ENCODE measurements at places on chromosomes 2 and 18. TPM values are rescaled to one million over a fixed set of nuclear protein-coding genes. Genes with fewer than 3 reads are reported as not detected.

Gene FBLN7
- total RNA-seq, result 9.6 TPM

Gene ANO7
- not detected for total RNA-seq

Gene LYPD1
- not detected for total RNA-seq

Gene PRKAG3
- total RNA-seq, result not detected

- no peaks in the 10 kb centered on the region for H3K36me3 ChIP-seq
- H3K4me3 ChIP-seq, result no peak overlapping the region
- H3K27ac ChIP-seq, result no peak overlapping the region
- H3K4me1 ChIP-seq, result no peaks in the 10 kb centered on the region
- DNase-seq, result no peak
These were observed 221.0 kb downstream of the SLC8A1 start for GRCh38 chr2:40230707-40231432.

DNA sequence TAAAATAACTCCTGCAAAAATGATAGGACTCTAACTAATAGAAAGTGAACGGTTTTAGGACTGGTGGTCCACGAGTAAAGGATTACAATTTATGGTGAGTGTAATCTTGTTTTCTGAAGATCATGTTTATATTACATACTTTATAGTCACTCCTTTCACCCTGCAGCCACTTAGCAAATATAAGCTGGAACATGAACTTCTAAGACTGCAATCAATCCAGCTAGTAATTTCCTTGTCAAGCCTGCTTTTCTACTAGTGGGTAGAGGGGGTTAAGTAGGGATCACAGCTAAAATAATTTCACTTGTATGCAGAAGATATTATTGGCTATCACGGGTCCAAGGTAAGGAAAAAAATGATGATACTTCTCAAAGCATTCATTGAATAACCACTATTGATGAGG is 125.5 kb upstream of the NETO1 start:
- no peak overlapping the region for H3K27ac ChIP-seq
- H3K36me3 ChIP-seq, result no peaks in the 10 kb centered on the region
- no peaks in the 10 kb centered on the region for H3K4me1 ChIP-seq

GRCh38 chr2:236136538-236136937 is 31.6 kb downstream of the GBX2 start:
- no peaks in the 10 kb centered on the region for H3K27me3 ChIP-seq
- H3K27ac ChIP-seq, result no peak overlapping the region
- no peaks in the 10 kb centered on the region for H3K36me3 ChIP-seq
- no peaks in the 10 kb centered on the region for H3K4me1 ChIP-seq
- no peak overlapping the region for H3K4me3 ChIP-seq

DNA sequence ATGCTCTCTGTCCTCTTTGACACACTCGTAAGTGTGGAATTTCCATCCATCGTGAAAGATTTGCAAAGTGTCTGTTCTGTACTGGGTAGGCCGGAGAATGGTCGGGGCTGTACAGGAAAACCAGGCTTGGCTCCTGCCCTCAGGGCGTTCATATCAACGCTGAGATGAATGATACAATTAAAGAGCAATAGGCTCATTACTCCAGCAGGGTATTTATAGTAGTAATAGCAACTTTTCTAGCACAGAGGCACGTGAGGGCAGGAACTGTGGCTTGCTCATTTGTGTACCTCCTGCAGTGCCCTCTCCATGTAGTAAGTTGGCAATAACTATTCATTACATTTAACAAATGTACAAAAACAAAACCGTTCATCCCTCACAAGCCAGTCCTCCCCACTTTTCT is 5.3 kb upstream of the NCK2 start:
- no peak overlapping the region for H3K4me3 ChIP-seq
- H3K36me3 ChIP-seq, result no peaks in the 10 kb centered on the region
- no peaks in the 10 kb centered on the region for H3K27me3 ChIP-seq
- DNase-seq, result no peak

Measured in uterus (tissue), 4 donors.